Stimulated activated naive CD8-positive, alpha-beta T cell treated with anti-CD3 and anti-CD28 coated beads, Interleukin-15, Interleukin-2, amounts not matched to agents 100 U/mL and 50 U/mL, for 24 hours (primary cell): ENCODE measurements at places on chromosomes 2 and 18.

DNA sequence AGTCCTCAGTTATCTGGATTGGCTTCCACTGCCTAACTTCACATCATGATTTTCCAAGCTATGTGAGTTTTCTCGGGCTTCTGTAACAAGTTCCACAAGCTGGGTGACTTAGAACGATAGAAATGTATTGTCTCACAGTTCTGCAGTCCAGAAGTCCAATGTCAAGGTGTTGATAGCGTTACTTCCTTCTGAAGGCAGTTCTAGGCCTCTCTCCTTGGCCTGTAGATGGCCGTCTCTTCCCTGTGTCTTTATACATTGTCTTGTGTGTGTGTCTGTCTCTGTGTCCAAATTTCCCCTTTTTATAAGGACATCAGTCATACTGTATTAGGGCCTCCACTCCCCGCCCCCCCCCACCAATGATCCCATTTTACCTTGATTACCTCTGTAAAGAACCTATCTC is 7.5 kb downstream of the LTBP1 start:
- no peak for DNase-seq

GRCh38 chr2:218979846-218980734 is 4.9 kb downstream of the FEV start:
- peak; percentile 91 for DNase-seq

DNA sequence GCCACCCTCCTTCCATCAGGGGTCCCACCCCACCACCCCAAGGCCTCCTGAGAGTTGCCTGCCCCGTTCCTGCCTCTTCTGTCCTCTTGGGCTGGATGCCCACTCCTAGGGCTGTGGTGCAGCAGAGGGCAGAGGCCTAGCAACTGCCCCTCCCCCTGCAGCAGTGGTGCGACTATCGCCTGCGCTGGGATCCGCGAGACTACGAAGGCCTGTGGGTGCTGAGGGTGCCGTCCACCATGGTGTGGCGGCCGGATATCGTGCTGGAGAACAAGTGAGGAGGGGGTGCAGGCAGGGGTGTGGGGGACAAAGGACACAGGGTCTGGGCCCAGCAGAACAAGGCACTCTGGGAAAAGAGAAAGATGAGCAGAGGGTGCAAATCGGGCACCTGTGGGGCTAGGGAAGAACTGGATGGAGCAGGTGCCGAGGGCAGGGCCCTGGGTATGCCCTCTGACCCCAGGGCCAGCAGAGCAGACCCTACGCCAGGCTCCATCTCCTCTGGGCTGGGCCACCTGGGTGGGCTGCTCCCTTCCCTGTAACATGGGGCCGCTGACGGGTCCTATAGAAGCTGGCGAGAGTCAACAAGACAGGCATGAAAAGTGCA is 1.0 kb downstream of the CHRNG start:
- DNase-seq = no peak

GRCh38 chr2:14313341-14313740 is 319.2 kb upstream of the LRATD1 start:
- no peak for DNase-seq

- DNase-seq = no peak
Observed at GRCh38 chr2:235140801-235141081, 188.9 kb downstream of the SH3BP4 start.

GRCh38 chr2:25309402-25309801 is 32.3 kb downstream of the DNMT3A start:
- peak; percentile 79 for DNase-seq

DNA sequence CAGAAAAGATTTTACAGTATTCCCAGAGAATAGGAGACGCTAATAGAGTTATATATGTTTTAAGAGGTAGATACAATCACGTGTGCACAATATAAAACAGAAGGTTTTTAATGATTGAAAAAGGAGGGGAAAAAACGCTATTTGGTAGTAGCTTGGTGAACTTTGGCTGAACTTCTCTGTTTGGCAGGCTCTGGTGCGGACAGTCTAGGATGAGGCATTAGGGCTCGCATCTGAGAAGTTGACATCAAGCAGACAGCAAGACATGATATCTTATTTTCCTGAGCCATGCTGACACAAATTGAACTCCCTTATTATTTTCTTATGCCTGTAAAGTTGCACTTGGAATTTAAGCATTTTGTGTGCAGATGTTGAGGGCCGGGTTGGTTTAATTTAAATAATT is 176.6 kb downstream of the EN1 start:
- no peak for DNase-seq

- no peak for DNase-seq
Observed at GRCh38 chr2:27946530-27947060, 56.1 kb downstream of the BABAM2 start.

DNA sequence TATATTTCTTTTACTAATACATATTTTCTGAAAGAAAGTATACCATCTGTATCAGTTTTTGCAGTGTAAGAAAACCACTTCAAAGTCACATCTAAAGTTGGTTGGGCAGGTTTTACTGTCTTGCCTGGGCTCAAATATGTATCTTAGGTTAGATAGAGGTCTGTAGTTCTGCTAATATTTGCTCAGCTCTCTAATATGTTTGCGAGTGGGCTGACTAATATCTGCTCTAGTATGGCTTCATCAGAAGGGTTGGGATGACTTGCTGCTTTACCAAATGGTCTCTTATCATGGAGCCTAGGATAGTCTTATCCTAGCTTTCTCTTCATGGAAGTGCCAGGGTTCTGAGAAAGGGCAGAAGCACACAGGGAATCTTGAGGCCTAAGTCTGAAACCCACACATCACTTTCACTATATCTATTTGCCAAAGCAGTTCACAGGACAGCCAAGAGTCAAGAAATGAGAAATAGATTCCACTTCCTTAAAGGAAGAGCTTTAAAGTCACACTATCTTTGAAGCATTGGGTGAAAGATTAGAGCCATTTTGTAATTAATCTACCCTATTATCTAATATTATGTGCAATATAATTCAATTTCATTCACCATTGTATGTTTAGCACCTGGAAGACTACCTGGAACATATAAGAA is 610.0 kb downstream of the KCNJ3 start:
- DNase-seq = no peak

DNA sequence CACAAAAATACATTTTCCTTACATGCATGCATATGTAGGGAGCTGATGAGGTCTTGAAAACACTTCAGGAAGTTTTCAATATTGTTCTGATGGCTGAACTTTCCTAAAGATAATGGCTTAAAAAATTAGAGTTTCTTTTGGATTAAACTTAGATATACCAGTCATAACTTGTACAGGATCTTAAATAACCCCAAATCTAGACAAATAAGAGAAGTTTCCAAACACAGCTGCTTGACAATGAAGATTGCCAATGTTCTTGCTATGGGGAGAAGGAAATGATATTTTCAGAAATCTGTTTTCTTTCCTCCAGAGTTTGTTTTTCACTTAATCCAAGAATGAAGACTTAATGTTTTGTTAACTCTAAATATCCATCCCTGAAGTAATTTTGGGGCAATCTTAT is 54.6 kb upstream of the SPTBN1 start:
- no peak for DNase-seq

DNA sequence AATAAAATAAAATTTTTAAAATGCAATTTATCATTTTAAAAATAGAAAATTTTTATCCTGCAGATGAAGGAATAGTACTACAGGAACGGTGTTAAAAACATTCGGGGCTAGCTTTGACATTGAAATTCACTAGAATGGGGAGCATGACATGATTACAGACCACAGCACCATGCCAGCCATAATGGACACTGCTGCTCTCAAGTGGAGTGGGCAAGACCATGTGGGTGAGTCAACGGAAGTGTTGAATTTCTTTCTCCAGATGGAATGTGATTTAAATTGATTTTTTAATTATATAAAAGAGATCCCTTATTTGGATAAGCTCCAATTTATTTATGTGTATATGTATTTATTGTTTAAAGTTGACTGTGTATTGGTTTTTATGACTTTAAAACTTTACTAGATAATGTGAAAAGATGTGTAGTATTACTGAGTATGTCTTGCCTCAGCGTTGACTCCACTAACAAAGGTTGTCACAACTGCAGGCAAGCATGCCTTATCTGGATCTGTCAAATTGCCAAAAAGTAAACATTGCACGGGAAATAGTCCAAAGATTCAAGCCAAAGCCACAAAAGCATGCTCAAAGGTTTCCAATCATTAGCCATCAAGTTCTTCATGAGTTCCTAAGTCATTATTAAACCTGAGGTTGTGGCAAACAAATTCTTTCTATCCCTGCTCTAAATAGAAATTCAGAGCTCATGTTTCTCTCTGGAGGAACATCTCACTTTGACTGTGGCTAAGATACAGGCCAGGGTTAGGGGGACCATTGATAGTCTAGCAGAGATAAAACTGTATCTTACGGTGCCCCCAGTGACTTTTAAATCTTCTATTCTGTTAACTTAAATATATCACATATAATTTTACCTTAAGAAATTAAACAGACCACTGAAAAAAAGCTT is 536.9 kb downstream of the TMX3 start:
- DNase-seq = no peak

GRCh38 chr2:64615844-64616536 is 37.7 kb downstream of the SERTAD2 start:
- no peak for DNase-seq

DNA sequence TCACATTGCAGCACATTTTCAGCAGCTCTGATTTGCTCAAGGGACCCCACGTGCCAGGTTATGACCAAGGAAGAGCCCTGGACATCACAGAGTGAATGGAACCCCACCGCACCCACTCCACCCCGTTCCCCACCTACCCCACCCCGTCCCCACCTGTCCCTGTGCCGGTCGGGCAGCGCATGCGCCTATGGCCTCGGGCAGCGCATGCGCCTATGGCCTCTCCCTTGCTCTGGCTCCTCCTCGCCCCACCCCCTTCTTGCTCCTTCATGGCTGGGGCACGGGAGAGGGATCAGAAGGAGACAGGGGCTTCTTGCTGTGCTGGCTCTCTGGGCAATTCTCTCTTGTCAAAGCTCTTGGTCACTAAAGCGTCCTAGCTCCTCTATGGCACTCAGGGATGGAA is 371.8 kb upstream of the HS6ST1 start:
- no peak for DNase-seq

- no peak for DNase-seq
Observed at GRCh38 chr2:58972737-58973136, 731.6 kb upstream of the FANCL start.

- DNase-seq = no peak
Observed at GRCh38 chr18:27428716-27429475, 243.8 kb upstream of the CHST9 start.

DNA sequence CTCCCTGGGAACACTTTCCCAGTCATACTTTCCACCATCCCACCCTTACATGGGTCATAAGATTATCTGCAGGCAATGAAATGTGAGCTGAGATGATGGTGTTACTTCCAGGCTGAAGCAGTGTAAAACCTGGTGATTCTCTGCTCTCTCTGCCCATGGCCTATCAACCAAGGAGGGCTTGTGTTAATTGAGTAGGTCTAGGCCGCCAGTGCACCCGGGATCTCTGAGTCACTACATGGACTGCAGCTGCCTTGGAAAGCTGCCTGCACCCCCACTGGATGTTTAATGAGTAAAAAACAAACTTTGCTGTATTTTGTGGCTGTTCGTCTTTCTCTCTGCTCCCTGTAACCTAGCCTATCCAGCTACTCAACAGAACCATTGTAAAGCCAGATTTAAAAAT is 451.7 kb upstream of the SMIM21 start:
- no peak for DNase-seq

- no peak for DNase-seq
Observed at GRCh38 chr2:175312137-175312536, 130.6 kb upstream of the ATP5MC3 start.

DNA sequence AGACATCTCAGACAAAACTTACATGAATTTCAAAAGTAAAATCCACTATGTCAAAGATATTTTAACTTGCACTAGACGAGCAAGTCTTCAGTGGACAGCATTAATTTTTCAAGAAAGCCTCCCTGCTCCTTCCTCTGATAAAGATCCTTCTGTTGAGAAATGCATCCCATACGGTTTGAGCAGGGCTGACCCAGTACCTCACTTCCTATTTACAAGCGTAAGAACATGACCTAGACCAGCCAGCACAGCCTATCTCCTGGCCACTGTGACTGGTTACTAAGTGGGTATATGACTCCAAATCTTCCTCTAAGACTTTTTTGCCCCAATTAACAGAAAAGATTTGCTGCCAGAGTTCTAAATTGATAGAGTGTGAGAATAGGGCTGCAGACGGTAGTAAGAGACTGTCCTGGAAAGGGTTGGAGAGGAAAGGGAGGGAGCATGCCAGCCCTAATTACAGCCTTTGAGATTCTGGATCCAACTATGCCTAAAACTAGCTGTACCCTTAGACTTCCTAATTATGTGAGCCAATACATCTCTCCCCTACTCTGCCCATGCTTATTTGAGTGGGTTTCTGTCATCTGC is 108.4 kb downstream of the PRELID3A start:
- DNase-seq = no peak

DNA sequence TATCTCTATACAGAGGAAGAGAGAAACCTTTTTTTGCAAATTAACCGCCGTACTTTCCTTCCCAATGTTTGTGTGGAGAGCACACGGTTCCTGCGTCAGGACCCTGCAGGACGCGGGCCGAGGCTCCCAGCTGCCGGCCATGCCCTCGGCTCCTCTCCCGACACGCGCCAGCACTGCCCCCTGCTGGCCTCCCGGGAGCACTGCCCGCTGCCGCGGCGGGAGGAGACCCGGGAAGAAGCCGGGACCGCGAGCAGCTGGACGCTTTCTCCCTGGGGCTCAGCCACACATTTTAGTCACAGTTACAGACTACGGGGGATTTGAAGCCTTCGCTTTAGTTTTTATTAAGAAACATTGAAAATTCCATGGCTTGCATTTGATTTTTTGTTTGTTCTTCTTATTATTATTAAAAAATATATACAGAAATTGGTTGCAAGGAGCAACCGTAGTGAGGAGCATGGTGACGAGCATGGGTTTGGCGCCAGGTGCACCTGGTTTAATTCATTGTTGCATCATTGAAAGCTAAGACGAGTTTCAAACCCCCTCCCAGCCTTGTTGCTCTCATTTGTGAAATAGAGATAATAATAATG is 401.2 kb downstream of the GALR1 start:
- peak; percentile 80 for DNase-seq

DNA sequence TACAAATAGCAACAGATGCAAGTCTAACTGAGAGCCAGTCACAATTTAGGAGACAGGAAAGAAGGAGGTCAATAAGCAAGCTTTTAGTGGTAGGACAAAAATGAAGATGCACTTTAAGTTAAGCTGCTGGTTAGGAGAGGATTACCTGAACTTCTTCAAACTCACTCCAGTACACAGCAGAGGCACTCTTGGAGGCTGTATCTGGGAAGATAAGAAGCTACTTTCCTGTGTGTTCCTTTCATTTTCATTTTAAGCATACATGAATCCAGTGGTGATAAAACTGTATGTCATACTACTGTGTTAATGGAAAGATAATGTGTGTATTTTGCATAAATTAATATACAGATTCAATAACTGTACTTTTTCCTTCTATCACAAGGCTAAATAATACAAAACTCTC is 49.6 kb downstream of the HYCC2 start:
- no peak for DNase-seq

DNA sequence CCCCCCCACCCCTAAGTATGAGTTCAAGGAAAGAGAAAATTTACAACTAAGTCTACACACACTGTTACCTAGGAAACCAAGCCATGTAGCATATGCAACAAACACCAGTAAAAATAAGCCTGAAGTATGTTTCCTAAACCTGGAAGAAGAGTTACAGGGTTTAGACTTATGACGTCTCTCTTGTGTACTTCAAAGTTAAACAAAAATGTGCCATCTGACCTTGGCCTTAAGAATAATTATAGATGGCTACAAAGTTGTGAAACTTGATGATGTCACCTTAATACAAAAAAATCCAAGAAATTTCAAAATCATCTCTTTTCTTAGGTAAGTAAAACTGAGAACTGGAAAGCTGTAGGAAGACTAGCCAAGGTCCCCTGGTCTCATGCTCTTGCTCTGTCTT is 297.6 kb upstream of the NRXN1 start:
- DNase-seq = no peak

GRCh38 chr2:43266711-43267111 is 40.3 kb upstream of the ZFP36L2 start:
- no peak for DNase-seq
